ENCODE measurements at places on chromosomes 5 and 9. TPM values are rescaled to one million over a fixed set of nuclear protein-coding genes. Genes with fewer than 3 reads are reported as not detected.

FOXD4L5 gene
- total RNA-seq: 0.10 TPM

ACOT12 gene
- not detected for total RNA-seq

PCDHGA6 gene
- total RNA-seq: 0.08 TPM

CBY3 gene
- total RNA-seq: 1.1 TPM

SLCO4C1 gene
- total RNA-seq: 0.29 TPM

FOXD4L6 gene
- not detected for total RNA-seq

SREK1 gene
- 63.3 TPM for total RNA-seq

INSL4 gene
- not detected for total RNA-seq

PDE8B gene
- total RNA-seq: not detected

ADCY2 gene
- total RNA-seq: not detected

NFIL3 gene
- 23.8 TPM for total RNA-seq

C9orf43 gene
- 0.99 TPM for total RNA-seq

QRFP gene
- not detected for total RNA-seq
